GM12878 (cell line): ENCODE measurements at places on chromosomes 2 and 18.

DNA sequence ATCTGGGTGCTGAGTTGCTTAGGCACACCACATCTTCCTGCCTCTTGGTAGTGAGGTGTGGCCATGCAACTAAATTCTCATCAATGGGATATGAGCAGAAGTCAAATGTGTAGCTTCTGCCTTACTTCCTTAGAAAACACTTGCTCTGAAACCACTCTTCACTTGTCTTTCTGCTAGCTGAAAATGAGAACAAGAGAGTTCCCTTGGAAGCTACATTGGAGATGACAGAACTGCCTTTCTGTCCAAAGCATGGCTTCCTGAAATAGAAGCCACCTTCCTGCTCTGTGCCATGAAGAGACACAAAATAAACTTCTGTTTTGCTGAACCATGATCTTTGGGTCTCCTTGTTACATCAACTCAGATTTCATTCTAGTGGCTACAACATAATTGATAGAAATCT is 659.9 kb downstream of the IRS1 start:
- no peak for DNase-seq

GRCh38 chr2:44360749-44361329 is 455 bp downstream of the PREPL start:
- no peak for DNase-seq

- no peak for DNase-seq
These were observed 52.1 kb downstream of the FMNL2 start for GRCh38 chr2:152387041-152387440.

DNA sequence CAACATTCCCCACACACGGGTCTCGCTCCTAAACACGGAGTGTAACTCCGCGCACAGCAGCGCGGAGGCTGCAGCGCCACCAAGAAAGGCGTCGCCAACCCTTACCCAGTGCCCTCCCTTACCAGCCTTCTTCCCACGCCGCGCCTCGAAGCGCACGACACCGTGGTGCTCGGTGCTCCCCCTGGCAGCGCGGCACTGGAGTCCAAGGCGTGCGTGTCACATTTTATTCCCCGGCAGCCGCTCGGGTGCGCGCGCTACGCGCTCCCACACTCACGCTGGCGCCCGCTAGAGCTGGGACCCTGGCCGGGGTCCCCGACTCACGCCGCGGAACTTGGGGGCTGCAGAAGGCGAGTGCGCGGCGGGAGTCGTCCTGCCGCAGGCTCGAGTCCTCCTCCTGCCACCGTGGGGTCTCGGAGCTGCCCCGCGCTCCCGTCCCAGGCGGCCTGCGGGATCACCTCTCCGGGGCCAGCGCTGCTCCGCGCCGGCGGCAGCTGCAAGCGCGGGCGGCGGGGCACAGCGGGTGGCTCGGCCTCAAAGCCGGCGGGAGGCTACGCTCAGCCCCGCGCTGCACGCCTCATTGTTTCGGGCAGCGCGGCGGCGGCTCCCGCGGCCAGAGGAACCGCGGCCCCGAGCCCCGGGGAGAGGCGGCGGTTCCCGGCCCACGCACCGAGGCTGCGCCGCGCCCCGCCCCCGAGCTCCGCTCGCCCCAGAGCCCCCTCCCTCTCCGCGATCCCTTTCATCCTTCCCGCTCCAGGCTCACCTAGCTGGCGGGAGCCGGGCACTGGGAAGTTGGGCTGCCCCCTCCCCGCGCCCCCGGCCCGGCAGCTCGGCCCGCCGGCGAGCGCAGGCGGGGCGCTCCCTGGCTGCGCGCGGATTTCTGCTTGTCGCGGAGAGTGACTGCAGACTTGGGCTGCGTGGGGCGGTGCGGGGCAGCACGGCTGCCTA is at the start of gene ST6GAL2:
TSS of gene ST6GAL2 (minus strand) at position 197 of the 945 bp plus-strand sequence. CDS start 42,190 bp downstream, outside the sequence.
- DNase-seq: no peak

GRCh38 chr2:151974988-151975387 is 123.9 kb downstream of the CACNB4 start:
- no peak for DNase-seq

- DNase-seq: no peak
These were observed 363.5 kb downstream of the GRB14 start for GRCh38 chr2:164257742-164258141.

- DNase-seq: no peak
These were observed 108.7 kb downstream of the DPP10 start for GRCh38 chr2:114550895-114551793.

DNA sequence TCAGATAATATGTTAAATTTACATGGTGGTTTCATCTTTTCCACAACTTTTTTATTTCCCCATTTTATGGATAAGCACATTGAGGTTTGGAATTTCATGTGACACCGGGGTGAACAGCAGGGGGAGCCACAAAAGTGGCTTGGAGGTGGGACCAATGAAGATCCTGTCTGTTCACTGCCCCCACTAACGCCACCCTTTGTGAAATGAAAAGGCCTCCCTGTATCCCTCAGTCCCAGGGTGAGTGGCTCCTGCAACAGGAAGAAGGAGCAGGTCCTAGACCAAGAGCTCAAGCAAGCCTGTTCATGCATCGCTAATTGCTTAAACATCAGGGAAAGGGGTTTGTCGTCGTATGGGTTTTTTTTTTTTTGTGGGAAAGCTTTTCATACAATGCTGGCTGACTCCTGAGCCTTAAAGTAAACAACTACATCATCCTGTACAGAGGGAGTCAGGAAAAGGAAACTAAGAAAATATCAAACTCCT is 267.8 kb upstream of the EPAS1 start:
- DNase-seq: no peak

DNA sequence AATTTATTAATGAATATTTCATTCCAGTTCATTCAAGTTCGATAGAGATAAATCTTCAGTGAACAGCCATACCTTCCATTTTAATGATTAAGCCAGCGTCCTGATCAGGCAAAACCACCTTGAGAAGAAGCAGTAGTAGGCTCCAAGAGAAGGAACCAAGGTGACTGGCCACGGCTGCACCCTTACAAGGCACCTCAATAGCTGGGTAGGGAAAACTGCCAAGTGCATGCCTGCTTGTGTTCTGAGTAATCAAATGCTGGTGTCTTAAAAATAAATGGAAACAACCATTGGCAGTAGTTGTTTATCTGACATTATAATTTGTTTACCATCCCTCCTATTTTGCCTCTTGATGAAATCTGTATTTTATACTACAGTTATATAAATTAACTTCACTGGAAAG is 10.0 kb upstream of the FEZ2 start:
- DNase-seq: no peak

GRCh38 chr18:76385681-76385975 is 109.4 kb downstream of the ZNF516 start:
- DNase-seq: no peak

DNA sequence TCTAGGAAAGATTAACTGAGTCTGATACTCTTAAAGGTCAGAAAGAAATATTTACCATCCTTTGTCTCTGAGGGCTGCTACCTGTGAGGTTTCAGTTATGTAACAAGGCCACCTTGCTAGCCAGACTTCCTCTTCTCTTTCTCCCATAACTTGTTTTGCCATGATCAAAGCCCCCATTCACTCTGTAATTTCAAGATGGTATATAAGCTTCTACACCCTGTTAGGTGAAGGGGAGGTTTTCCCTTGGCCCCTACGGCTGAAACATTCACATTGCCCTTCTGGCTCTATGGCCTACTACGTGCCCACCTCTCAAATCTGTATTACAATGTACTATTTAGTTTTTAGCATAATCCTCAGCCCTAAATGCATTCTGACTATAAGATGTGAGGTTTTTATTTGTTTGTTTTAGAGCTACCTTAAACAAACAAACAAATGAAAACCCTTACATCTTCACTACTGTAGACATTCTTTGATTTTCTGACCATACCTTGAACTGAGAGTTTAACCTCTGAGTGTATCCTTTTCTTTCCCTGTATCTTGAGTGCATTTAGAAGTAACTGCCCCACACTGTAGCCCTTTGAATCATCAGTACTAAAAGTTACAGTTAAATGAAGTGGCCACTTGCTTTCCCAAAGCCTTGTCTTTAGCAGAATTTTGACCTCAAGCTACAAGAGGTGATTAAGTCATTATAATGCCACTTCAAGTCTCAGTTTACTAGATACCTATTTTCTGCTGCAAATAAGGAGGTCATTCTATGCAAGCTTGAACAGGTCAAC is 332.2 kb downstream of the SOCS6 start:
- DNase-seq: no peak

DNA sequence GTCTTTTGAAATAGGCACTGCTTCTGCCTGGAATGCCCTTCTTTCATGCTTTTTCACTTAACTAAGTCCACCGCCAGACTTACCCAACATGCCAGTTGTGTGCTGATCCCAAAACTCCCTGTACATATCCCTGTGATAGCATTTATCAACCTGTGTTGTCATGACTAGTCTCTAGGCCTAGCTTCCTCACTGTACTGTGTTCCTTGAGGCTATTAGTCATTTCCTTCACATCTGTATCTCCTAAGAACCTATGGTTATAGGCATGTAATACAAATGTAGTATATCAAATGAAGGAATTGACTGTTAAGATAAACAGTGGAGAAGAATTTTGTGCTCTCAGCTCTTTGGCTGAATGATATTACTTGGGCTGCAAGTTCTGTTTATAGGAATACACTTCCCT is 184.3 kb downstream of the CYRIA start:
- no peak for DNase-seq

- DNase-seq: no peak
These were observed 36.9 kb upstream of the VWA3B start for GRCh38 chr2:98050070-98050469.

DNA sequence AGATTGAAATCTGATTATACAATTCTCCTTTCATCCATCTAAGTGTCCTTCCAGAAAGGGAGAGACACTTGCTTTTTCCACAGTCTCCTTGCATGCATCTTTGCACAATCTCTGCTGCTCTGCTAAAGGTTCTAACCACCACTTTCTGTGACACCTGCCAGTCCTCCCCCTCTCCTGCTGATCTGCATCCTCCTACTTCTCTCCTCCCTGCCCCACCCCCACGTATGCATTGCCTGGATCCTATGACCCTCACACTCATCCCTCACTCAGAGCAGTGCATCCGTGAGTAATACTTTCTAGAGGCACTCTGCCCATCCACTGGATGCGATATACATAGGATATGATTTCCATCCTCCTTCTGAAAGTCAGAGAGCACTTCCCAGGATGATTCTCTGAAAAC is 27.7 kb upstream of the TRAPPC8 start:
- DNase-seq: no peak

- no peak for DNase-seq
These were observed 3.6 kb upstream of the LRATD1 start for GRCh38 chr2:14628901-14629300.

- DNase-seq: no peak
These were observed 217.2 kb upstream of the PKDCC start for GRCh38 chr2:41830600-41830999.

DNA sequence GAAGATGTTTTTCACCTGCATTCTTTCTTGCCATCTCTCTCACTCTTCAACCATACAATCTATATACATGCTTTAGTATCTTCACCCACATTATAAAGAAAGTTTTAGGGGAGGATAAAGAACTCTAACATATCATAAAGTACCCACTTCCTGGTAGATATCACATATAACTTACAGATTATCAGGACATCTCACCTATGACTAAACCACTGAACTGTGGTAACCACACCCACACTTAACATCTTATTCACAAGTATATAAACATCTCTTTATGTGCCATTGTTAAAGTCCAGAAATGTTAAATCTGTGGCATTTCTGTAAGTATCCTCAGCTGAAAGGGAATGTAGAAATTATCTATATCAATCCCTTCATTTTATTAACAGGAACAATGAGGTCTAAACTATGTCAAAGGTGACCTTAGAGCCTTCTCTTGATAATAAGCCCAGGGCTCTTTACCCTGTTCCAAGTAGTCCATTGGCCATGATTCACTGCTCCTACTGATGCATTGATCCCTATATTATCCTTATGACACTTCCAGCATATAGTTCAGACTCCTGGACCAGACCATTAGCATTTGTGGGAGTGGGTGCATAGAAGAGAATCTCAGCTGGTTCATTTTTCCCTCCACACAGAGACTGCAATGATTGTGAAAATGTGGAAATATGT is 182.4 kb downstream of the SUCLG1 start:
- DNase-seq: no peak

DNA sequence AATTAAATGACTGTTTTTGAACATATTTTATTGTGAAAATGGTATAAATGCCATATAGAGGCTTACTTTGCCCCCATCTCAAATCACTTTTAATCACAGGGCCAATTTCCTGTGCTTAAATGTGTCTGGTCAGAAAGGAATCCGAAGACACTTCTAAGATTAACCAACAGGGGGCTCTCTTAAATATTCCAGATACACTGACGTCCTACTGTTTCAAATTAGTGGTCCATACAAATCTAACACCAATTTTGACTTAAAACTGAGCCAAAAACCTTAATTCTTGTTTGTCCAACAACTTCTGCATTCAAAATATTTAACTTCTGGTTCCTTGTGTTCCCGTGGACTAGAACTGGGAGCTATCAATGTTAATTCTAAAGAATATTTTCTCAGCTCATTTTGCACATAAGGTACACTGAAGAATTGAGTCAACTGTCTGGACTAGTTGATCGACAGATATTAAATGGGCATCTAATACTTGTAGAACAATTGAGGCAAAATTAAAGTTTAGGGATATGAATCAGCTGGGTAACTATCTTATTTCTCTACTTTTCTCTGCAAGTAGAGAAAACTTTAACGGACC is 557.5 kb downstream of the ARHGAP15 start:
- DNase-seq: no peak

DNA sequence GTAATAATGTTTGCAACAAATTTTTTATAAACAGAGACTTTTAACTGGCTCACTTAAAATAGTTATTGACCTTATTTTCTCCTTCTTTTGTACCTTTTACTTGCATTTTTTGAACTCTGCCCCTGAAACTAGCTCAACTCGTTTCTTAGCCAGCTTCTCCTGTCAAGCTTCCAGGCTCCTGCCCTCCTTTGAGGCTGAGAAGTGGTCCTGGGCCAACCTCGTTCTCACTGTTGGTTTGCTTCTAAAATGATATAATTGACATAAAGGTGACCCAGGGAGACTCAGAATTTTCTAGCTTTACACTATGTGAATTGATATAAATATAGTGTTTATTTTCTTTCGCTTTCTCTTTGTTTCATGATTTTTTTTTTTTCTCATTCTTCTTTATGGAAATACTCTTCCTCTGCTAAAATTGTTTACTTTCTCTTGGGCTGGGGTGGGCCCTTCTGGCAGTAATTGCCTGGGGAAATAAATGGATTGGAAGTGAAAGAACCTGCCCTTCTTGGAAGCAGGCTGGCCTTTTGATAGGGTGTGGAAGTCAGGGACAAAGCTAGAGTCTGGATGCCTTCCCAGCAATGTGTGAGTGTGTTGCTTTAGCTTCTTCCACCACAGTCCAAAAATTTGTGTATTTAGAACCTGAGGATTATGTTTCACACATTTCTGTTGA is 30.7 kb downstream of the GPD2 start:
- DNase-seq: no peak

- DNase-seq: no peak
These were observed 44.6 kb upstream of the GCG start for GRCh38 chr2:162196638-162197037.

DNA sequence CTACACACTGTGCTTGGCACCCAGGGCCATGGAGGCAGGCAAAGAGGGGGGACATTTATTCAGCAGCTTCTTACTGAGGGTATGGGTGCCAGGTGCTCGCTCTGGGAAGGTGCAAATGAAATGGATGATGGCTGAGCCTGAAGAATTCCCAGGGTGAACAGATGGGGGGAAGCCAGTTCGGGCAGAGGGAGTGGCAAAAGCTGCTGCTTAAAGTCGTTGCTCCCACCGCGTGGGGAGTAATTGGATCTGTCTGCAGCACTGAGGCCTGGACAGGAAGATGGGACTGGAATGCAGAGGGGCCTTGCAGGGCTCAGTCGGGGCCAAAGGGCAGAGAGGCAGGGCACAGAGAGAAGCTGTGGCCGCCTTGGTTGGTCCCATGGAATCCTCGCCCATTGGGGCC is 51.2 kb downstream of the NEDD4L start:
- no peak for DNase-seq
